ENCODE measurements at places on chromosomes 12 and 14. TPM values are rescaled to one million over a fixed set of nuclear protein-coding genes. Genes with fewer than 3 reads are reported as not detected.
A peak's percentile ranks its signal among the peaks of the same experiment; 100 is the strongest.

SNX6 gene
- 77.3 TPM for total RNA-seq

- no peaks in the 10 kb centered on the region for H3K27me3 ChIP-seq
- H3K36me3 ChIP-seq = no peaks in the 10 kb centered on the region
- no peak overlapping the region for H3K4me3 ChIP-seq
- DNase-seq = no peak
- no peaks in the 10 kb centered on the region for H3K4me1 ChIP-seq
- H3K27ac ChIP-seq = no peak overlapping the region
These were observed 70.8 kb downstream of the AKAP6 start for GRCh38 chr14:32399920-32400319.

DNA sequence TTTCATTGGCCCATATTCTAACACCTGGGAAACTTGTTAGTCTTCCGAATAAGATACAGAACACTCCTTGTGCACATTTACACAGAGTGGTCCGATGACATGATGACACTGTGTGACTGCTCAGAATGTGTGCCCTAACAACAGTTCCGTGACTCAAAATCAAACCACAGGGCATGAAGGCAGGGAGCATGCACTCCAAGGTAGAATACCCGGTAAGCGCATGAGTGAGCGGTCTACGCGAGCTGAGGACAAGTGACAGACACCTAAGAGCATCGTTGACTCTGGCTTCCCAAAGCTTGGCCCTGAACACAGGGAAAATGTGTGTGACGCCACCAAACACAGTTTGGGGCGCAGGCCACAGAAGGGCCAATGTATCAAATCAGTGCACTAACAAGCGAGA is 18.6 kb downstream of the CLIP1 start:
- DNase-seq = peak; percentile 39
- H3K27ac ChIP-seq = peak overlapping the region; percentile 64
- H3K4me1 ChIP-seq = peaks cover 53% of the 10 kb centered on the region
- no peaks in the 10 kb centered on the region for H3K27me3 ChIP-seq
- peaks cover 15% of the 10 kb centered on the region for H3K36me3 ChIP-seq

- no peaks in the 10 kb centered on the region for H3K27me3 ChIP-seq
- DNase-seq = no peak
- H3K4me1 ChIP-seq = no peaks in the 10 kb centered on the region
These were observed 1589.7 kb upstream of the FLRT2 start for GRCh38 chr14:83940253-83940652.

Measured in activated CD4-positive, alpha-beta T cell treated with anti-CD3 and anti-CD28 coated beads for 36 hours (primary cell).